ENCODE measurements at places on chromosomes 5 and 9. TPM values are rescaled to one million over a fixed set of nuclear protein-coding genes. Genes with fewer than 3 reads are reported as not detected.

ARSB gene
- total RNA-seq, result 19.6 TPM

LTC4S gene
- total RNA-seq, result 0.62 TPM

ANKRD31 gene
- 0.28 TPM for total RNA-seq

EIF4EBP3 gene
- total RNA-seq, result 15.0 TPM

LIFR gene
- 0.25 TPM for total RNA-seq

ANKRD20A1 gene
- 1.2 TPM for total RNA-seq

AQP7 gene
- not detected for total RNA-seq

FGF18 gene
- 0.16 TPM for total RNA-seq

PPP2R2B gene
- total RNA-seq, result not detected

PPP1R26 gene
- 2.2 TPM for total RNA-seq

SLC6A3 gene
- not detected for total RNA-seq

ECSCR gene
- 1.7 TPM for total RNA-seq

UBE2R2 gene
- 44.1 TPM for total RNA-seq

BTNL3 gene
- not detected for total RNA-seq

SMIM33 gene
- total RNA-seq, result 0.23 TPM

BAAT gene
- not detected for total RNA-seq

PCDHB1 gene
- not detected for total RNA-seq

PLAC8L1 gene
- 0.74 TPM for total RNA-seq

GRPEL2 gene
- total RNA-seq, result 22.5 TPM

KLF4 gene
- 1.4 TPM for total RNA-seq

CMYA5 gene
- 0.11 TPM for total RNA-seq

HMCN2 gene
- not detected for total RNA-seq

SLC45A2 gene
- not detected for total RNA-seq

PHF24 gene
- 0.11 TPM for total RNA-seq

ADGRD2 gene
- not detected for total RNA-seq

RAB24 gene
- total RNA-seq, result 17.7 TPM

HAPLN1 gene
- not detected for total RNA-seq

GRIN1 gene
- total RNA-seq, result not detected

TXNDC8 gene
- not detected for total RNA-seq
